ENCODE measurements at places on chromosomes 11 and 22.

- no peak for DNase-seq
These were observed 20.0 kb downstream of the FIBIN start for GRCh38 chr11:27013781-27014361.

DNA sequence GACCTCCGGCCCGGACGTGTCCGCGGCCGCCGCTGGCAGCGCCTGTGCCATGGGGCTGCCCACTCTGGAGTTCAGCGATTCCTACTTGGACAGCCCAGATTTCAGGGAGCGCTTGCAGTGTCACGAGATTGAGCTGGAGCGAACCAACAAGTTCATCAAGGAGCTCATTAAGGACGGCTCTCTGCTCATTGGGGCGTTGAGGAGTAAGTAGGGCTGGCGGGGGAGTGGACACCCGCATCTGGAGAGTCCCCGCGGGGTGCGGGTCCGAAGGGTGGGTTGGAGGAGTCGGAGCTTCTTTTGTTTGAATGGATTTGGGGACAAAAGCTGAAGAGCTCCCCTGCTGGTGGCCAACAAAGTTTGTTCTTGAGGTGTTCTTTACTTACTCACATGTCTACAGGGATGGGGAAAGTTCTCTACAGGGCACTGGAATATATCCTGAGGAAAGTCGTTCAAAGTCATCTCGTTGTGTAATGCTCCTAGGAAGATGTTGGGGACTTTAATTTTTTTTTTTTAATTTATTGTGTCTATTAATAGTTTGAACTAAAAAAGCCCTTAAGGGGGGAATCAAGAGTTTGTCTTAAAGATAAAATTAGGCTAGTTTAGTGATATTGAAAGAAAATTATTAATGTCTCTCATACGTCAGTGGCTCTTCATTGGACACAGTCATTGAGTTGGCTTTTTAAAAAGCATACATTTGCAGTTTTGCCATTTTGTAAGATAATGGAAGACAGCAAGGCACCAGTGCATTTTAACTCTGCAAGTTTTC is 725 bp downstream of the ARHGAP42 start:
- DNase-seq = peak; percentile 51

GRCh38 chr22:17930455-17931313 is 93.7 kb downstream of the MICAL3 start:
- no peak for DNase-seq

- DNase-seq = no peak
These were observed 19.0 kb downstream of the RNF214 start for GRCh38 chr11:117251506-117251905.

- no peak for DNase-seq
These were observed 13.4 kb upstream of the HYLS1 start for GRCh38 chr11:125873881-125874555.

DNA sequence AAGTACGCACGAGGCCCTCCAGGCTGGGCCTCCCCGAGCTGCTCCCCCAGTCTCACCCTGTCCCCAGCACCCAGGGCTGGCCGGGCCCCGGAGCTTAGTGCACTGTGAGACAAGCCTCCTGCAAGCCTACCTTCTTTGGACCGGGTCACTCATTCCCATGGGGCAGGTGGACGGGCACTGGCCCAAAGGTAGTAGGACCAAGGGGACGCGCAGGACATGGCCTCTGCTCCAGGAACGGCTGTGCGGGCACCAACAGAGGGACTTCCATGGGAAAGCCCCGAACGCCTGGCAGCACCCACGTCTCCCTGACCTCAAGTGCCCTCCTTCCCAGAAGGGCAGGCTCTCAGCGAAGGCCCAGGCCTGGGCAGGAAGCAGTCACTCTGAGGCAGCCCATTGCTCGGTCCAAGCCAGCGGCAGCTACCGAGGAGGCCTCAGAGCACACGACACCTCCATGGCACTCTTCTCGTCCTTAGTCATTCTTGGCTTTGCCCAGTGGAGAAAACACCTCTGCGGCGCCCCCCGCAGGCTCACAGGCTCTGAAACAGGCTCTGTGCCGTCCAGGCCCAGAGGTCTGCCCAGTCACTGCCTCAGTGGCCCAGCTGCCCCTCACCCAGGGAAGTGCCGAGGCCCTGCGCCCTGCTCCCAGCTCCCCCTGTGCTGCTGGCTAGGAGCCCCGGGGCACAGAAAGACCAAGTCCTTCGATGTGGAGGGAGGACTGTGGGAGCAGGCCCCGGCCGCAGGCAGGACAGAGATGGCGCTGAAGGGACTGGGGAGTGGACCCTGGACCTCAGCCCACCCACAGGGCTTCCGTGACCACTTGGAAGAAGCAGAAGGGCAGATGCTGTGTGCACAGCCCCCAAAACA is 3.8 kb downstream of the MOB2 start:
- no peak for DNase-seq

GRCh38 chr11:82854242-82854641 is 46.0 kb downstream of the PRCP start:
- DNase-seq = no peak

GRCh38 chr22:39327995-39328754 is 8.8 kb upstream of the RPL3 start:
- DNase-seq = no peak

GRCh38 chr11:47620836-47621378 is 21.5 kb downstream of the MTCH2 start:
- DNase-seq = no peak

- no peak for DNase-seq
These were observed 169.0 kb downstream of the CRYBB2 start for GRCh38 chr22:25388415-25388814.

DNA sequence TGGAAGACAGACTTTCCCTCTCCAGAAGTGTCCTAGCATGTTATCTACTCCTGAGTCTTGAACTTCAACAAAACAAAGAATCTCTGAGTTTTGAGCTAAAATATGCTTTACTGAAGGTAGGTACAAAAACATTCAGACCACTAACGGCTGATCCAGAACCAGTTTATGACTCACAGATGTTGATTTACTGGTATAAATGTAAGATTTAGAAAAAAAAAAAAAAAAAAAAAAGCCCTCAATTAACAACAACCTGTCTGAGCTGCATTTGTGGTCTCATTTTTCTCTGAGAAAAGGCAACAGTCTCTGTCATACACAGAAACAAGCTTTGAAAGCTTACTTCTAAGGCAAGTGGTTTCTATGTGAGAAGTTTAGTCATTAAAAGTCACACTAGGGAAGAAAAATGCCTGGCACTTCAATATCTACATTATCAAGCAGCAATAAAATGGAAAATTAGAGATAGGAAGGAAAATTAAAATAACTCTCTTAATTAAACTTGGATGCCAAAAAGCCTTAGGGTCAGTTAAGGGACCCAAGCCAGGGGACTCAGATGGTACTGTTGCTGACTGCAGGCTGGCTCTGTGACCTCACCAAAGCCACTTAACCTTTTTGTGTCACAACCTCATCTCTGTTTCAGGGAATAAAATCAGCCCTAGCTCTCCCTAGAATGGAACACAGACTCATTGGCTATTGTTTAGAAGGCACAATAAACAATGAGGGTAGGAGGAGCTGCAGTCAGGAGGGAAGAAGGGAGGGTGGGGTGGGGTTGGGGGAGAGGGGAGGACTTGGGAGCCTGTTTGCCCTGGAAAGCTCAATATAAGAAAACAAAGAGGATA is 61.7 kb downstream of the ETS1 start:
- DNase-seq = no peak

- peak; percentile 29 for DNase-seq
These were observed 177.8 kb downstream of the TENM4 start for GRCh38 chr11:79263001-79263400.

DNA sequence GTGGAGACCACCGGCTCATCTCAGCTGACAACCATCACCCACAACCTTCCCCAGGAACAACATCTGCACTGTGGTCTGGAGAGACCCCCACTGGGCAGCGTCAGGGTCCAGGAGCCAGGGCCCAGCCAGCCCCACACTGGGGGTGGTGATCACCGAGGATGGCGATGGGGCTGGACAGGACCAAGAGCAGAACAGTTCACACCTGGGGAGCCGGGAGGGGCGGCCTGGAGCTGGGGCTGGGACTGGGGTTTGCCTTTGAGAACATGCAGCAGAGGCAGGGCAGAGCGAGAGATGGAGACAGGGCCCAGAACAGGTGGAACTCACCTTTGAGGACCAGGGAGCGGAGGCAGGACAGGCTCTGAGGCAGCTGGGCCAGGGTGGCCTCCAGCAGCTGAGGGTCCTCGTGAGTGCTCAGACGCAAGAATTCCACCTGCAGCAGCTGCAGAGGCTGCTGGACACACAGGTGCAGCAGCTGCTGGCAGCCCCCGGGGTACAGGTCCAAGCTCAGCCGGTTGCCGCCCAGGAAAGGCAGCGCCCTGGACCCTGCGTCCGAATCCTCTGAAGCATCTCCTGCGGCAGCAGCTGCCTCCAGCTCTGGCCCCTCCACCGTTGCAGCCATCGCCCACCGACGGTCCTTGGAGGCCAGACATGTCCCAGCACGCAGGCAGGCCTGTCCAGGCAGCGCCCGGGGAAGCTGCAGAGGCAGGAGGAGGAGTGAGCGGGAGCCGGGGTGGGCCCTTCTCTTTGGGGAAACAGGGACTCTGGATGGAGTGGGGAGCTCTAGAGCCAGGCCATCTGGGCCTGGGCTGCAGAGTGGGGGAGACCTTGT is 1.0 kb downstream of the PIDD1 start:
- DNase-seq = no peak

- no peak for DNase-seq
These were observed 25.2 kb downstream of the MORC2 start for GRCh38 chr22:30943368-30943767.

DNA sequence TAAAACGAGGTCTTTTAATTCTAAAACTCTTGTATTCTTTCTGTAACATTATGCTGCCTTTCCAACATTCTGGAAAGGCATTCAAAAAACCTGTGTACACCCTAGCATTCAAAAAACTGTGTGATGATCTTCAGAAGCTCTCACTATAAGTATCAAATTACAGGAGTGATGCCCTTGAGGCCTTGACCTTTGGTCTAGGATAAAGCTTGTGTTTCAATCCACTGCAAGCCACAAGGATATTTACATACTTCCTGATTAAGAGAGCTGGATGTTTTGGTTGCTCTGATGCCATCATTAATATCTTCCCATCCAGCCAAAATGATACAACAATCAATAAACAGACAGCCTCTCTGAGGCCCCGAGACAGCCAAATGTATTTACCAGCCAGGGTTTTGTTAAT is 11.9 kb downstream of the CLPB start:
- DNase-seq = no peak

DNA sequence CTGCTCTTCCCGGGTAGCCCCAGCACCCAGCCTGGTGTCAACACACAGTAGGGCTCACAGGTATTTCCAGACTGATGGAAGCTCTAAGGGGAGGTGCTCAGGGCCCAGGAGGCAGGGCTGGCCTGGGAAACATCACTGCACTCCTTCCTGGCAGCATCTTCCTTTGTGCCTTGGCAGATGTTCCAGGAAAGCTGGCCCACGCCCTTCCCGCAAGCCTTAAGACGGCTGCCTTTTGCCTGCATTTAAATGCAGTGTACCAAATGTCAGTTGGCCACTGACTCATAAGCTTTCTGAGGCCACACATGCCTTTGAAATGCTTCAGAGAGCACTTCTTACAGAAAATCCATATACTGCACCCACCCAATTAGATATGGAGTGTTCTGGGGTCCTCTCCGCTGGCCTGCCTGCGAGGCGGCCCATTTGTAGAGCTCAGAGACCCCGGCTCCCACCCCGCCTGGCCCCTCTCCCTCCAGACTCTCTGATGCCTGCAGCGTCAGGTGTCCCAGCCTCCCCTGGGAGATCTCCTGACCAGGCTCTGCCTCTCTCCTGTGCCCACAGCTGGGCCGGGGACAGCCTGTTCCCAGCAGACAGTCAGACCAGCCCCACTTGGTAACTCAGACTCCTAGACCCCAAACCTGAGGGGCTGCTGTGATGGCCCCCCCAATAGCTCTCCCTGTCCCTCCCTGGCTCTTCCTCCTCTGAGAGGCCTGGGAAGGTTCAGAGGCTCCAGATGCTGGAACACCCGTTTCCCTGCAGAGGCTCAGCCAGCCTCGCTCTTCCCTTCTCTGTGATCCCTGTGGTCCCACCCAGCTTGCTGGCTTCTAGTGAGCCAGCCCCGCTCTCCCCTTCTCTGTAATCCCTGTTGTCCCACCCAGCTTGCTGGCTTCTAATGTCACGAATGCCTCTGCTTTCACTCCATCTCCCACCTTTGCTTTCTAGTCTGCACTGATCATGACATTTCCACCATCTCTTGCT is 47.6 kb upstream of the THY1 start:
- DNase-seq = no peak

DNA sequence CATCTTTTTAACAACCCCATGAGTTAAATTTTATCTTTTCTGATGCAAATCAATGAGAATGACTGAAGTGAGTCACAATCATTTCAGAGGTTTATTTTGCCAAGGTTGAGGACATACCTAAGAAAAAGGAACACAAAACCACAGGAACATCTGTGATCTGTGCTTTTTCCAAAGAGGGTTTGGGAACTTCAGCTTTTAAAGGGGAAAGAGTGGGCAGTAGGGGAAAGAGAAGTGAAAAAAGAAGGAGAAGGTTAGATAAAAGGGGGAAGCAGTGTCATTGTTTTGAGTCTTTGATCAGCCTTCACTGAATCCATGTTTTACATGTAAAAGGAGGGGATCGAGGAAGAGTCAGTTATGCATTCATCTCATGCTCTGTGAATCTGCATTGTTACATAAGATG is 45.3 kb upstream of the SPON1 start:
- no peak for DNase-seq

- peak; percentile 40 for DNase-seq
These were observed 7.3 kb downstream of the CABP7 start for GRCh38 chr22:29727131-29727523.

- no peak for DNase-seq
These were observed 513.4 kb downstream of the TBC1D22A start for GRCh38 chr22:47275605-47276449.

- no peak for DNase-seq
These were observed 1258.8 kb downstream of the BRD1 start for GRCh38 chr22:48568736-48569330.

DNA sequence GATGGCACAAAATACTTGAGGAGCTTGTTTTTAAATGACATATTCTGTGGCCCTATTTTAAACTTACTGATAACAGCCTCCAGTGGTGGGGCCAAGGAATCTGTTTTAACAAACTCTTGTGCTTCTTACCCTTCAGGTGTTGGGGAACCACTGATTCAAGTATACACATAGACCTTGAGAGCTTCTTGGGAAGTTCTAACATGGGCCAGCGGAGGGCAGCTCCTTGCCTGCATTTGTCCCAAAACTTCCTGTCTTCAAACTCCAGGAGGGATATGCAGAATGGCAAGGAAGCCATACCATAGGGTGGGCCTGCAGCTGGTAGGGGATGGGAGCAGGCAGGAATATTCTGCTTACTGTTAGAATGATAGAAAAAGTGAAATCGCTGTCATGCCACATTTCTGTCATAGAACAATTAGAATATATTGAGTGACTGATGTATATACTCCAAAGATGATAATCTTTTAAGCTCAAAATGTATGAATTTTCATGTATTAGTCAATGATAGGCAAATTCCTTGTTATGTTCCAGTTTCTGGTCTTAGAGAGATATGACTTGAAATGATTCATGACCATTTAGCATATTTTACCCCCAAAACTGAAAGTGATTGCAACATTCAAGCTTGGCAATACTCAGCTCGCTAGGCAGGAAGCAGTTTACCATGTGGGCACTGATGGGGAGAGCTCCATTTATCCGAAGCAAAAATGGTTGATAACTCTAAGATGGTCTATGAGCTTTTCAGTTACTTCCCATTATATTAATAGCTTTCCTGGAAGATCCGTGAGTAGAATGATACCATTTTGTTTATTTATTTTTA is 9.2 kb downstream of the EXT2 start:
- no peak for DNase-seq

- no peak for DNase-seq
These were observed 54.4 kb upstream of the DRD2 start for GRCh38 chr11:113529606-113530005.

All from left colon (tissue), 2 donors.